Naive thymus-derived CD4-positive, alpha-beta T cell (primary cell): ENCODE measurements at places on chromosomes 7 and 10.

GRCh38 chr7:770741-771166 lies 43.7 kb upstream of the PRKAR1B start:
- H3K36me3 ChIP-seq: no peaks in the 10 kb centered on the region
- no peak for DNase-seq
- no peaks in the 10 kb centered on the region for H3K27me3 ChIP-seq
- H3K27ac ChIP-seq: no peak overlapping the region
- no peak overlapping the region for H3K4me3 ChIP-seq

DNA sequence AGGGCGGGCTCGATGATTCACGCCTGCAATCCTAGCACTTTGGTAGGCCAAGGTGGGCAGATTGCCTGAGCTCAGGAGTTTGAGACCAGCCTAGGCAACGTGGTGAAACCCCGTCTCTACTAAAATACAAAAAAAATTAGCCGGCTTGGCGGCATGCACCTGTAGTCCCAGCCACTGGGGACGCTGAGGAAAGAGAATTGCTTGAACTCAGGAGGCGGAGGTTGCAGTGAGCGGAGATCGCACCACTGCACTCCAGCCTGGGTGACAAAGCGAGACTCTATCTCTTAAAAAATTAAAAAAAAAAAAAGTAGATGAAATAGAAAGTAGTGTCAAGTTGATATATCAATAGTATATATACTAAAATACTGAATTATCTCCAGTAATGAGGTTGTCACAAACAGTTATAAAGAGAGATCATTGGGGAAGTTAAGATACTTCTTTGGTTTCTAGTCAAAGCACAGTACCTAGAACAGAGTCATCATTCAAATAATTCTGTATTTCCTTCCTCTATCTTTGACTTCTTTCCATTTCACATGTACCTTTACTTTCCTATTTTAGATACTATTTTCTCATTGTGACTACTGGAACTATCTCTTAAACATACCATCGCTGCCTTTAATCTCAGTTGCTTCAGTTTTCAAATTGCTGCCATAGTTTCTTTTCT lies 491.7 kb downstream of the GRM8 start:
- no peaks in the 10 kb centered on the region for H3K4me1 ChIP-seq
- DNase-seq: no peak
- H3K27ac ChIP-seq: no peak overlapping the region
- H3K27me3 ChIP-seq: no peaks in the 10 kb centered on the region
- H3K36me3 ChIP-seq: no peaks in the 10 kb centered on the region

DNA sequence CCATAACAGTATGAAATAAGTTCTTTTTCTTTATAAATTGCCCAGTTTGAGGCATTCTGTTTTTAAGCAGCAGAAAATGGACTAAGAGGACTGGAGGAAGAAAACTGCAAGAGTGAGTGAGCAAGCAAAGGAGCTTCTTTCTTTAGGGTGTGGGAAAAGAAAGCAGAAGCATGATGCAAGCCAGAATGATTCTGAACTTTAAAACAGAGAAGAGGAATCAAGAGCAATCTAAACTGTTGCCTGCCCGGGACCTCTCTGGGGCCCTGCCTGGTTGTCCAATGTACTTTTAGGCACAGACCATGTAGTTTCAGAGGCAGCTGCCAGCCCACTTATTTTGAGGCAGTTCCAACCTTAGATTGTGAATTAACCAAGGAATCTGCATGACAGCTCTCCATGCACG lies 186.3 kb downstream of the PLPP4 start:
- no peaks in the 10 kb centered on the region for H3K4me1 ChIP-seq
- no peak overlapping the region for H3K27ac ChIP-seq
- DNase-seq: no peak
- no peak overlapping the region for H3K4me3 ChIP-seq

DNA sequence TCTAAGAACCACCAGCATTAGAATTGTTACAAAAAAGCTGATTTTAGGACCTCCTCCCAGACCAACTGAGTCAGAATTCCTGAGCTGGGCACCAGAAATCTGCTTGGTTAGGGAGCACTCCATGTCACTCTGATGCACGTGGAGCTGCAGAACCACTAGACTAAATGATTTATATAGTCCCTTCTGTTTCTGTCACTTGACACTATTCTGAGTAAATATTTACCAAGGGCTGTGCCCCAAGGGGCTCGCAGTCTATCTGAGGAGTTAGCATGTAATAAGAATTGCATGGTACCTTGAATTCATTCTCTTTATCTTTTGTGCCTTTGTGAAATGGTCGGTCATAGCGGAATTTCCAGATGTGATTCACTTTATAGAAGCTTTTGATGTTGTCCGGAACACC lies 196.0 kb upstream of the IMMP2L start:
- no peak for DNase-seq
- no peaks in the 10 kb centered on the region for H3K4me1 ChIP-seq
- no peak overlapping the region for H3K27ac ChIP-seq
- H3K4me3 ChIP-seq: no peak overlapping the region
- H3K27me3 ChIP-seq: no peaks in the 10 kb centered on the region

DNA sequence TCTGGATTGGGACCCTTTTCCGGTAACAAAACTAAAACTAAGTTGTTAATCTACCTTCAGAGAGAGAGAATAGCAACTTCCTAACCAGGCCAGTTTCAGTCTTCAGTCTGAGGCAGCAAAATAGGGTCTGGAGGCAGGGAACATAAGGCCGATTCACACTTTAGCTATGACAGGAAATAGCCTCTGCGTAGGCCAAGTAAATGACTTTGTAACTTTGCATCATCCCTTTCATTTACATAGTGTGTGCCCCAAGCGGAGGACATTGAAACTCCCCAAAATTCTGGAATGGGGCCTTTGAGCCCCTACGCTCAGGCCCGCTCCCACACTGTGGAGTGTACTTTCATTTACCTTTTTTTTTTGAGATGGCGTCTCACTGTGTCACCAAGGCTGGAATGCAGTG lies 1.7 kb upstream of the UPP1 start:
- H3K36me3 ChIP-seq: peaks cover 18% of the 10 kb centered on the region
- H3K27ac ChIP-seq: peak overlapping the region; percentile 28
- peaks cover 32% of the 10 kb centered on the region for H3K4me1 ChIP-seq
- DNase-seq: no peak
- H3K27me3 ChIP-seq: no peaks in the 10 kb centered on the region
- H3K4me3 ChIP-seq: no peak overlapping the region

DNA sequence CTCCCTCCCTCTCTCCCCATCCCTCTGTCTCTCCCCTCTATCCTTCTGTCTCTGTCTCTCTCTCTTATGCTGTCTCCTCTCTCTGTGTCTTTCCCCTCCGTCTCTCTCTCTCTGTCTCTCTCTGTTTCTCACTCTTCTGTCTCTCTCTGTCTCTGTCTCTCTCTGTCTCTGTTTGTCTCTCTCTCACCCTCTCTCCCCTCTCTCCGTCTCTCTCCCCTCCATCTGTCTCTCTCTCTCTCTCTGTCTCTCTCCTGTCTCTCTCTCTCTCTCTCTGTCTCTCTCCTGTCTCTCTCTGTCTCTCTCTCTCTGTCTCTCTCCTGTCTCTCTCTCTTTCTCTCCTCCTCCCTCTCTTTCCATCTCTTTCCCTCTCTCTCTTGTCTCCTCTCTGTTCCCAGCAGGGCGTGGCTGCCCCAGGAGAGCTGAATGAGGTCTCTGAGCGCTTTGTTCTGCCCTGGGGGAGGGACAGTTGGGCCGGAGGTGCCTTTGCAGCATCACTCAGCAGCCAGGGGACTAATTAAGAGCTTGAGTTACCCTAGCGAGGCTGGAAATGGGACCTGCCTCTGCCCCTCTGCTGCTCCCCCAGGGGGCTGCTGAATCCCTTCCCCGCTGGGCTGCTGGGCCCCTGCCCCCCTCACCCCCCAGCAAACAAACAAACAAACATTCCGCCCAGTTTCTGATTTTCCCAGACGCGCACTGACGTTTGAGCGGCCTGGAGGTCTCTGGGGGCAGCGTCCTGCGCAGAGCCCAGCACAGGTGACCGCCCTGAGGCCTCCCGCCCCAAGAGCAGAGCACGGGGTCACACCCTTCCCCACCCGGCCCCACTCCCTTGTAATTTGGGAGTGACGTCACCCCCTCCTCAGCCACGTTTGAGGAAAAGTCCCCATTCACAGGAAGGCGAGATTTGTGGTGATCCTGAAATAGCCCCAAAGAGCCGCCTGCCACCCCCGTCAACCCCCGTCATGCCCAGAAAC lies 68.1 kb downstream of the PDGFA start:
- no peak overlapping the region for H3K27ac ChIP-seq
- DNase-seq: no peak
- no peaks in the 10 kb centered on the region for H3K27me3 ChIP-seq
- H3K4me3 ChIP-seq: no peak overlapping the region
- no peaks in the 10 kb centered on the region for H3K36me3 ChIP-seq
- peaks cover 18% of the 10 kb centered on the region for H3K4me1 ChIP-seq

- no peak for DNase-seq
- no peak overlapping the region for H3K27ac ChIP-seq
- no peaks in the 10 kb centered on the region for H3K36me3 ChIP-seq
- H3K4me3 ChIP-seq: no peak overlapping the region
- H3K4me1 ChIP-seq: no peaks in the 10 kb centered on the region
- H3K27me3 ChIP-seq: no peaks in the 10 kb centered on the region
Observed at GRCh38 chr7:152602962-152603361, 73.0 kb downstream of the XRCC2 start.

DNA sequence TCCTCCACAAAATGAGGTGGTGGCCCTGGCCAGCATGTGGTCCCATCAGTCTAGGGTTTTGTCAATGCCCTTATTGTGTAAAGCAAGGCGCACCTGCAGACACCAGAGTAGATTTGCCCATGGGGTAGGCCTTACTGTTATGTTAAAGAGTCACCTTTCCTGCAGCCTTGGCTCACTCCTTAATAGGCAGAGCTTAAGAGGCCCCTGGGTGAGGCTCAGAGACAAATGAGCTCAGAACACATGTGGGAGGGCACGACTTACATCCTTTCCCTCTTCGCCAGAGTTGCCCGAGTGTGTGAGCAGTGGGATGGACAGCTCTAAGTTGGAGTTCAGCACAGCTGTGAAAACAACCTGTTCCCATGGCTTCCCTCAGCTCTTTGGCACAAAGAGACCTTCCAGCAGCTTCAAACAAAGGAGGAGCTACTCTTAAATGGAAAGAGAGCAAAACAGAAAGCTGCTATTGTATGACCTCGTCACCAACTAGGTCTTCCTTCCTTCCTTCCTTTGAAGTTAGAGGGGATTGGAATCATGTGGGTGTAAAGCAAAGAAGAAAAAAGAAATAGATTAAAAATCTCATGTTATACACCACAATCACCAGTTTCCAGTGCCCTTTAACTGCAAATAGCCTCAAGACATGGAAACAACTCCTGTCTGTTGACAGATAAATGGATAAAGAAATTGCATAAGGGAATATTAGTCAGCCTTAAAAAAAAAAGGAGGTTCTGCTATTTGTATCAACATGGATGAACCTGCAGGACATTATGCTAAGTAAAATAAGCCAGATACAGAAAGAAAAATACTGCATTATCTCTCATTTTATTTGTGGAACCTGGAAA lies 11.9 kb upstream of the XPNPEP1 start:
- peak overlapping the region; percentile 64 for H3K27ac ChIP-seq
- H3K27me3 ChIP-seq: no peaks in the 10 kb centered on the region
- H3K36me3 ChIP-seq: no peaks in the 10 kb centered on the region
- peak overlapping the region; percentile 33 for H3K4me3 ChIP-seq

GRCh38 chr10:77463499-77463898 lies 174.1 kb downstream of the KCNMA1 start:
- H3K36me3 ChIP-seq: no peaks in the 10 kb centered on the region
- DNase-seq: no peak
- no peak overlapping the region for H3K4me3 ChIP-seq
- no peaks in the 10 kb centered on the region for H3K4me1 ChIP-seq
- no peaks in the 10 kb centered on the region for H3K27me3 ChIP-seq
- H3K27ac ChIP-seq: no peak overlapping the region

GRCh38 chr10:78972947-78973900 lies 95.5 kb upstream of the ZMIZ1 start:
- peak; percentile 43 for DNase-seq
- no peaks in the 10 kb centered on the region for H3K27me3 ChIP-seq
- peaks cover 8% of the 10 kb centered on the region for H3K4me1 ChIP-seq

DNA sequence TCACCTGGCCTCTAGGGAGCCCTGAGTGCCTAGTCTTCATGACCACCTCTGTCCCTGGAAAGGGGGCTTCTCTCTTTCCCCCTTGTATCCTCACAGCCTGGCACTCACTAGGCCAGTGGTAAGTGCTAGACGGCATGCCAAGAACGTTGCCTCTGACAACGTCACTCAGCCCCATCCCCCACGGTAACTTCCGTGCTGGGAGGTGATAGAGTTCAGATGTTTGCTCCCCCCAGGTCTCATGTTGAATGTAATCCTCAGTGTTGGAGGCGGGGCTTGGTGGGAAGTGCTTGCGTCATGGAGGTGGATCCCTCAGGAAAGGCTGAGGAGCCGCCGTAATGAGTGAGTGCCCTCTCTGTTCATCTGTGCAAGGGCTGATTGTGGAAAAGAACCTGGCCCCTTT lies 343.3 kb upstream of the MKI67 start:
- no peaks in the 10 kb centered on the region for H3K4me1 ChIP-seq
- no peaks in the 10 kb centered on the region for H3K36me3 ChIP-seq
- DNase-seq: no peak
- H3K4me3 ChIP-seq: no peak overlapping the region
- no peaks in the 10 kb centered on the region for H3K27me3 ChIP-seq
- no peak overlapping the region for H3K27ac ChIP-seq

DNA sequence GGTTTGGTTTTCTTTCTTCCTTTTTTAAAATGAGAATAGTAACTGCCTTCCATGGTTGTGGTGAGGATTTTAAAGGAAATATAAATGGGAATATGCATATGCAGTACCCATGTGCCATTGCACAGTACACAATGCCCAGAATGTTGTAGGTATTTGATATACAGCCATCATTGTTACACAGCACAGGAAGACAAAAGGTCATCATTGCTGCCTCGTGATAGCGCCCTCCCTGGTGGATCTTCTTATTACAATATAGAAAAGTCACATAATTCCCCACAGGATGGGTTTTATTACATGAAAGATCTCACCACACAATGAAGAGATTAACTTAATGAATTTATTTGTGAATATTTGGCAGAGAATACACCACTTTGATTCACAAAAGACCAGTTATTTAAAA lies 76.5 kb downstream of the PPP1R17 start:
- no peak overlapping the region for H3K4me3 ChIP-seq
- H3K27ac ChIP-seq: no peak overlapping the region
- H3K36me3 ChIP-seq: no peaks in the 10 kb centered on the region
- H3K27me3 ChIP-seq: no peaks in the 10 kb centered on the region
- DNase-seq: no peak
